ENCODE measurements at places on chromosomes 4 and X.

DNA sequence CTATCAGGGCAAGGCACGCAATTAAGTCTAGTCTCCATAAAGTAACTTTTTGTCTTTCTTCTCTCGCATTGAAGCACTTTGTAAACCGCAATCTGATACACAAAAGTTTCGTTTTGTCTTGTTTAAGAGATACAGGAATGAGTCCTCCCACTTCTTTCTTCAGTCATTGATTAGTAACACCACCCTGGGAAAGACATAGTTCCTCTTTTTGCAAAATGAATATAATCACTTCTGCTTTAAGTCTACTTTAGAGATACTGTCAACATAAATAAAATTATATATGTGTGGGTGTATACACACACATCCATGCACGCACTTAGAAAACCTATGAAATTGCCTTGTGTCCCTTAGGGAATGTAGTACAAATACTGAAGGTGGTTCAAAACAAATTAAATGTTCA, 11.7 kb downstream of the COQ2 start:
- no peak for DNase-seq

DNA sequence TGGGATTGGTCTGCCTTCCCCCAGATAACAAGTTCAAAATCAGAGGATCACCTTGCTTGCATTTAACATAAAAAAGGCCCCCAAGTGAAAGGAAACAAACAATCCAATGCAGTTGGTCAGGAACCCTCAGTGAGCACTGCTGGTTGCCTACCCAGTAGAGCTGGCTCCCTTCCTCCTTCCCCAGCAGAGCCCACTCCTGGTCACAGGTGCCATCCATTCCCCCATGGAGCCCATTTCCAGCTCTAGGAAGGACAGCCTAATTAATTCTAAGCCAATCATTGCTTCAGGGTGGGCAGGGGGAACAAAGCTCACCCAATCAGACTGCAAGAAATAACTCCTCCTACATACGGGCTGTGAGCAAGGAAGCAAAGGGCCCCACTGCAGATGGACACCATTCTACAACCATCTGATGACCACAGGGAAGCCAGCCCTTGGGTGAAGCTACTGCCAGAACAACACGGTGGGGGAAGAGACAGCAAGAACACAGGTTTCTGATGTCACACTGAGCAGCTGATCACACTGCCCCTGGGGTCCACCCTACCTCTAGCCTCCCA, 86.5 kb downstream of the SH3KBP1 start:
- no peak for DNase-seq

GRCh38 chr4:119510395-119511149, 118.0 kb downstream of the PDE5A start:
- DNase-seq, result no peak

DNA sequence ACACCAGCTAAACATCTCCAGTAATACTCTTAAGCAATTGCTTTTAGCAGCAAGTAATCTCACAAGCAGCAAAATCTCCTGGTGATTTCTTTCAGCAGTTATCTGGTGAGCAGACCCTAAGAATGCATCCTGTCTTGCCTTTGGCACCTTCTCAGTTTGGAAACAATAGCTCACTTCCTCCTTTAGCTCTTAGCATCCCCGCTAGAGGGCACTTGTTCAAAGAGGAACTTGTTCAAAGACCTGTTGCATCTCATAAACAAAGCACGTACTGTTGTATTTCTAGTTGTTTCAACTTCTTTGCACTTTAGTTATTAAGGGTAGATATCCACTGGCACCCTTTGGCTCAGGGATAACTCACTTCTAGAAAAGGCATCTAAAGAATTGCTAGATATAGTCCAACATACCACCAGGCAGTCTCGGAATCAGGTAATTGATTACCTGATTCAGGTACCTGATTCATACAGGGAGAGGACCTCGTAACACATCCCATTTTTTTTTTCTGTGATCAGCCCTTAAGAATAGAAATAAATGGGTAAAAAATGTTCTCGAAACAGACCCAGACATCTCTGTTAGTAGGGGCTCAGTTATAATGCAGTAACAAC, 81.9 kb upstream of the QRFPR start:
- no peak for DNase-seq

DNA sequence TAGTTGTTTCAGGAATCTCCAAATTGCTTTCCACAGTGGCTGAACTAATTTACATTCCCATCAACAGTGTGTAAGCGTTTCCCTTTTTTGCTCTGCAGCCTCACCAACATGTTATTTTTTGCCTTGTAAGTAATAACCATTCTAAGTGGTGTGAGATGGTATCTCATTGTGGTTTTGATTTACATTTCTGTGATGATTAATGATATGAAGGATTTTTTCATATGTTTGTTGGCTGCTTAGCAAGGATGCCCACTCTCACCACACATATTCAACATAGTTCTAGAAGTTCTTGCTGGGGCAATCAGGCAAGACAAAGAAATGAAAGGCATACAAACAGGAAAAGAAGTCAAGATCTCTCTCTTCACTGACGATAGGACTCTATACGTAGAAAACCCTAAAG, 472.4 kb downstream of the ZNF674 start:
- no peak for DNase-seq

DNA sequence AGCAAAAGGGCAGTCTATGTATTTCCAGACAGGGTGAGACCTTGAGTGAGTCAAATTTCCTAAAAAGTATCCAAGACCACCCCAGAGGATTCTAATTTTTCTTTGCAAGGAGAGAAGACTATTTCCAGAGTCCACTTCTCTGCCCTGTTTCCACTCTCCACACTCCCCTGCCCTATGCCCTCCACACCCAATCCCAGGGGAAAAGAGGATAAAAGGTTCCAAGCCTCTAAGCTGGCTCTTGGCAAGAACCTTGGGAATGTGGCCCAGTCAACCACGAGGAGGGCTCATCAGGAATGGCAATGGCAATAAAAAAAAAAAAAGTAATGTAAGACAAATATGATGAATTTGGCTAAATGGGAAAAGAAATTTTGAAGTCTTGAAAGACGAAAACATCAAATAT, 65.9 kb downstream of the SRPX start:
- no peak for DNase-seq

GRCh38 chr4:119861731-119862130, 204.9 kb downstream of the MAD2L1 start:
- no peak for DNase-seq

- no peak for DNase-seq
These were observed 474.7 kb downstream of the PCDH7 start for GRCh38 chr4:31194823-31195222.

- no peak for DNase-seq
These were observed 44.0 kb upstream of the ADAD1 start for GRCh38 chr4:122334828-122335227.

DNA sequence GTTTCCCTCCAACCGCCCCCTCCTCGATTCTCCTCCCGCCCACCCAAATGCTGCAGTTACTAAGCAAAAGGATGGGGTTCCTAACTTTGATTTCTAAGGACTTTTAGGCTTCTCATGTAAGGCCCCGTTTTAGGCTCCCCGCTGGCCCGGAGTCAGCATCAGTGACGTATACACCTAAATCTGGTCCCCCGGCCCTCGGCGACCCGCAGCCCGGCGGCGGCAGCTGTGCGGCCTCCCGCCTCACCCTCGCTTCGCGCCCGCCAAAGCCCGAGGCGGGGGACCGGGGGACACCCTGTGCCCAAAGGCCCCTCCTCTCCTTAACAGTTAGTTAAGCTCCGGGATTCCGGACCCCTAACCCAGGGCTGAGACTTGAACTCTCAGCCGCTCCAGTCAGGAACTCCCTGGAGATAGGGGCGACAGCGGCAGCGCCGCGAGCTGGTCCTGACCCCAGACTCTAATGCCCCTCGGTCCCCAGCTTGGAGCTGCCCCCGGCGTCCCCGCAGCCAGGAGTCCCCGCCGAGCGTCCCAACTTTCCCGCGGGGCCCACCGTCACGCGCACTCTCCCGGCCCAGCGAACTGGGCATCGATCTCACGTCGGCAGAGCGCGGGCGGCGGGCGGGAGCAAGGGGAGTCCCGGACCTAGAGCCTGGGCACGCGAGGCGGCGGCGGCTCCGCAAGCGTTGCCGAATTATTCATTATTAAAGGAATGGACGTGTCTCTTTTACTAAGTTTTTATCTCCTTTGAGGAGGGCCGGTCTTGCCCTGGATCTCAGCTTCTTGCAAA, 1.5 kb upstream of the NR3C2 start:
- no peak for DNase-seq

DNA sequence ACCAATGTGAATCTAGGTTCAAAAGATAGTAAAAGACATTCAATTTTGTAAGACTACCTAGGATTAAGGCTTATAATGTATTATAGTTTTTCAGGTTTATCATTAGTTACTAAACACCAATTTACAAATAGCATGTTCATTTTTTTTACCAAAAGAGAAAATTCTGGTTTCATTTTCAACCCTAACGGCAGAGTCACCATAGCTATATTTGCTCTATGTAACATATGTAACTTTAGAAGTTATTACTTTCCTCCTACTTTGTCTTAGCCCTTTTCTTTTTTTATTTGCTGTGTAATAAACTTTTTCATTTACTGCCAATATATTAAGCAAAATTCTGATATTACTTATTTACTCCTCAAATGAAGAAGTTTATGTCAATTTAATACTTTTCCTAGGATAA, 639.6 kb downstream of the ARAP2 start:
- no peak for DNase-seq

- DNase-seq, result no peak
These were observed 3.5 kb downstream of the S100P start for GRCh38 chr4:6697131-6697530.

DNA sequence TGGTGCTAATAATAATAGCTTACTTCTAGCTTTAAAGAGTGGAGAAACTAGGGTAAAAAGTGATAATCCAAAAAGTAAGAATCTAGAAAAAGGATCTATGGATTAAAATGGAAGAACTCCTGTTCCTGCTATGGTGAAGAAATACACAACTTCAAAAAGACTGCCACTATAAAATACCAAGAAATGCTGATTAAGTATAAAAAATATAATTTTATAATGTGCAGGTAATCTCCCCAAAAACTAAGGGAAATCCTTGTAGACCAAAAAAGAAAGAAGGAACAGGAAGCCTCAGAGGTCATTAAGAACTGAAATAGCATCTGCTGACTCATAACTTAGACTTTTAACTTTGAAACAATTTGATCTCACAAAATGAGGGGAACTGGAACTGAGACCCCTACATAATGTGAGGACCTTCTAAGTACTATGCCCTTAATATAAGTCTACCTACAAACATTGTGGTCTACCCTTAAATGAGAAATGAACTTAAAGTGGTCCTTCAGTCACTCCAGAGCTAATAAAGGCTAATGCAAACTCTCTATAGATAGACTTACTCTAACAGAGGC, 50.6 kb upstream of the SRPX start:
- DNase-seq, result no peak

GRCh38 chr4:124526331-124526730, 186.2 kb downstream of the ANKRD50 start:
- no peak for DNase-seq

DNA sequence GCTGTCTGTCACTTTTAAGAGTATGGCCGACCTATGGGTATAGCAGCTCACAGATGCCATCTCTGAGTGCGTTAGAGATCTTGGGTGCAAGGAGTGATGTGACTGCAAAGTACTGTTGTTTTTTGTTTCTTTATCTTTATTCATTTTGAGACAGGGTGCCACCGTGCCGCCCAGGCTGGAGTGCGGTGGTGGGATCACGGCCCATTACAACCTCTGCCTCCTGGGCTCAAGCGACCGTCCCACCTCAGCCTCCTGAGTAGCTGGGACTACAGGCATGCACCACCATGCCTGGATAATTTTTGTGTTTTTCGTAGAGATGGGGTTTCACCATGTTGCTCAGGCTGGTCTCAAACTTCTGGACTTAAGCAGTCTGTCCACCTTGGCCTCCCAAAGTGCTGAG, 71.4 kb downstream of the CCKAR start:
- no peak for DNase-seq

GRCh38 chr4:125808570-125808969, 493.8 kb downstream of the FAT4 start:
- DNase-seq, result no peak

GRCh38 chr4:7610022-7610670, 175.4 kb upstream of the PSAPL1 start:
- no peak for DNase-seq

- peak; percentile 39 for DNase-seq
These were observed 840 bp upstream of the CLCN3 start for GRCh38 chr4:169619518-169619957.

GRCh38 chrX:131139072-131139471, 80.9 kb downstream of the ARHGAP36 start:
- DNase-seq, result no peak

DNA sequence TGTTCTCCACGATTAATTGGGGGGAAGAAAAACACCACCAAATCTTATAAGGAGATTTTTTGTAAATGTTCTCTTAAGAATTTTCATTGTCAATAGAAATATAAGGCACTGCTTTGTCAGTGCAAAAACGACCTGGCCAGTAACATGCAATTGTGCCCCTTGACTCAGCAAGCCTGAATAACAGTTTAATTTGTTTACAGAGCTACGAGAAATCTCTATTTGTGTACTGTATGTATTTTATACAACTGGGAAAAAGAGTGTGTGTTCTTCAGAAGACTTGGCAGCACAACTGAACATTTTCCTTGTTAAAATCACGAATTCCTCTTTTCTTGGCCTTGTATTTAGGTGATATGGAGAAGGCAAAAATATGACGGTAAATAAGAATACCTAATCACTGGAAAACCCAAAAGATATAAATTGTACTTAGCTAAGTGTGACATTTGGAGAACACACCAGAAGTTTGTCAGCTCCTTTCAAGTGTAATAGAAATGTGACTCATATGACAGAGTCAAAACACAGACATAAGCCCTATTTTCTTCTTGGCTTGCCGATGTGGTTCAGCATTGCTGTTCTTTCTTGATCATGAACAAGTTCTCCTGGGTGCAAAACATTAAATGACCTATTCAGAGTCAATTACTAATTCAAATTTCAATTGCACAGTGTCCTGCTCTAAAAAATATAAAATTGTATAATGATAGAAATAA, 945.0 kb upstream of the INTU start:
- no peak for DNase-seq

DNA sequence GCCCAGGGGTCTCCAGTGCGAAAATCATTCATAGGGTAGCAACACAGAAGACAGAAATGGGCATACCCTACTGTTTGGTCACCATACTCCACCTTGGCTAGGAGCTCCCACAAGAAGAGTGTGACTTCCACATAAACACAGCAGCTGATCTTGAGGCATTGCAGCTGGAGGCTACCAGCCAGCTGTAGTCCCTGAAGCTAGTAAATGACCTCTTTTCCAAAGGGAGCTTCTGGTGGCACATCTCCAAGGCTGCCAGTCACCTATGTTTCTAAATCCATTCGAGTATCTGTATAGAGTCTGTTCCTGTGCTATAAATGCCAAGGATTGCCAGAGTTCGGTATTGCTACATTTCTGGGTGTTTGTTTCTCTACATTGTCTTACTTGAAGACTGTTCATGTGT, 21.3 kb upstream of the PNPLA4 start:
- DNase-seq, result no peak

- DNase-seq, result peak; percentile 25
These were observed 578 bp downstream of the DCUN1D4 start for GRCh38 chr4:51843309-51844152.

GRCh38 chr4:40453912-40454311, 118.8 kb downstream of the CHRNA9 start:
- no peak for DNase-seq

DNA sequence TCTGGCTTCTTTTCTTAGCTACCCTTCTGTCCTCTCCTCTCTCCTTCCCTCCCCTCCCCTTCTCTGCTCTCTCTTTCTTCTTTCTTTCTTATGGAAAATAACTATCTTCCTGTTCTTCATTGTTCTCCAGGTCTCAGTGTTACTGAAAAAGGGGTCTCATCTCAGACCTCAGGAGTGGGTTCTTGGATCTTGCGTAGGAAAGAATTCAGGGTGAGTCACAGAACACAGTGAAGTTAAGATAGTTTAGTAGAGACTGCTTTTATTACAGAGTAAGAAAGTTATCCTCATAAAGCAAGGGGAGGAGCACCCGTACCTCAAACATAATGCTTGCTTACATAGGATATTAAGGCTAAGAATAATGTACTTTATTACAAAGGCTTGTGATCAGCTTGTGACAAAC, 31.8 kb upstream of the CWH43 start:
- DNase-seq, result no peak

Measured in NCI-H2227 treated with DMSO at 0.1 percent for 48 hours (cell line).